Right atrium auricular region (tissue), 2 donors: ENCODE measurements at places on chromosomes 13 and 19. TPM values are rescaled to one million over a fixed set of nuclear protein-coding genes. Genes with fewer than 3 reads are reported as not detected.
A peak's percentile ranks its signal among the peaks of the same experiment; 100 is the strongest.

DNA sequence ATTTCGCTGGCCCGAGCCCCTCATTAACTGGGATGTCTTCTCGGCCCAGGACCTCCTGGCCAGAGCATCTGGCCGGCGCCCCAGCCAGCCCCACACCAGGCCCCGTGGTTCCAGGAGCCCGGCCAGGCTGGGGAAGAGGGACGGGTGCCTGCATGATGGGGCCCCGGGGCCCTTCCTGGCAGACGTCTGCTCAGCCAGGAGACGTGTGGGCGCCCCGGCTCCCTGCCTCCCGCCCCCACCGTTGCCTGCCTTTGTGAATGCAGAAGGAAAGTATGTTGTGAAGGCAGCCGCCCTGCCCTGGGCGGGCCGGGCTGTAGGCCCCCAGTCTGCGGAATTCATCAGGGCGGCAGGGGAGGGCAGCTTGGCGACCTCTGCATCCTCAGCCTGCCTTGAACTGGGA, 4.4 kb upstream of the COMP start:
- peak; percentile 72 for DNase-seq

GRCh38 chr13:40252241-40252640, 414.2 kb downstream of the FOXO1 start:
- no peak for DNase-seq

- no peak for DNase-seq
These were observed 3.1 kb downstream of the SOX21 start for GRCh38 chr13:94709001-94709834.

DNA sequence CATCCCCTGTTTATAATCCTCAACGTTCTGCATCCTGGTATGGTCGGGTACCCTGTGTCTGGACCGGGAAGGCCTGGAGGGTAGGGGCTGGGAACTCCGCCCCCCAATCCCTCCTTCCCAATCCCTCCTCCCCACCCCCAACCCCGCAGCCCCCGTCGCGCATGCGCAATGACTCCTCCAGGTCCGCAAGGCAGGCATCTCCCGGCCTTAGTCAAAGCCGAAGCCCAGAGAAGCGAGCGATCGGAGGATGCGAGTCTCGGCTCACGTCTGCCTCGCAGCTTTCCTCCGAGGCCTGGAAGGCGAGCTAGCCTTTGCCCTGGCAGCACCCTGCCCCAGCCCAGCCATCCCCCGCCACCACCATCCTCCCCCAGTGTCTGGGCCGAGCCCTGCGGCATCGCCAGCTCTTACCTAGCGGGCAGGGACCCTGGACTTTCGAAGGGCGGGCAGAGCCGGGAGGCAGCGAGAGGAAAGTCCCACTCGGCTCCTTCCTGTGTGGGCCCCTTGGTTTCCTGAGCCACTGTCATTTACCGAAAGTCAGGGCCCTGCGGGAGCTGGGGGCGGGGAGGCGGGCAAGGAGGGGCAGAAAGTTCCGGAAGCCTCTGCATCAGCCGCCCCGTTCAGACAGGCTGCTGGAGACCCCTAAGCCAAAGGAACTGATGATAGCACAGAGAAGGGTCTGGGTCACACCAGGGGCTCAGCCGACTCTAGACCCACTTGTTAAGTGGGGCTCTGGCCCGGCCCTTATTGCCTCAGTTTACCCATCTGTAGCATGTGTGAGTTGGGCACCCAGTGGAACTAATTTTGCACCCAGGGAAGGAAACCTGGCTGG, at the start of gene JAK3:
JAK3 (minus strand) TSS at position 445 of the 829 bp plus-strand sequence. CDS start 3,565 bp downstream, outside the sequence.
- no peak for DNase-seq

DNA sequence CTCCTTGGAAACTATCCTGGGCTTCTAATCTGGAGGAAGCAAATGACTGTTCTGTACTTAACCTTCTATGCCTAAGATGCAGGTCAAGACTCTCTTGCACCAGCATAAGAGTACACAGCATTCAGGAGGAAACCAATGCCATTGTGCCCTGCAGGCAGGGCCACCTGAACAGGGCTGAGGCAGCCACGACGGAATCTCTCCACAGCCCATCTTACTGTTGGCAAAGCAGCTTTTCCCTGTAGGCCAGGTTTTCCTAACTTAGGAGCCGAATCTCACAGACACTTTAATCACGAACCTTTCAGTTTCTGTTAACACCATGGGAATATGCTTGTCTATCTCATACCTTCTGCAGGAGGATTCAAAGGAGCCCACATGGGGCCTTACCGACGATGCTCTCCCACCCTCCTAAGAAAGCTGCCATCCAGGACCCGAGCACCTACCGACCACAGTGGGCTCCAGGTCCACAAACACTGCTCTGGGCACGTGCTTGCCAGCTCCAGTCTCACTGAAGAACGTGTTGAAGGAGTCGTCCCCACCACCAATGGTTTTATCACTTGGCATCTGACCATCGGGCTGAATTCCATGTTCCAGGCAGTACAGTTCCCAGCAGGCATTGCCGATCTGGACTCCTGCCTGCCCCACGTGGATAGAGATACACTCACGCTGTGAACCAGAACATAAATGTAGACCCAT, 2.6 kb downstream of the TUBA3C start:
- peak; percentile 52 for DNase-seq

DNA sequence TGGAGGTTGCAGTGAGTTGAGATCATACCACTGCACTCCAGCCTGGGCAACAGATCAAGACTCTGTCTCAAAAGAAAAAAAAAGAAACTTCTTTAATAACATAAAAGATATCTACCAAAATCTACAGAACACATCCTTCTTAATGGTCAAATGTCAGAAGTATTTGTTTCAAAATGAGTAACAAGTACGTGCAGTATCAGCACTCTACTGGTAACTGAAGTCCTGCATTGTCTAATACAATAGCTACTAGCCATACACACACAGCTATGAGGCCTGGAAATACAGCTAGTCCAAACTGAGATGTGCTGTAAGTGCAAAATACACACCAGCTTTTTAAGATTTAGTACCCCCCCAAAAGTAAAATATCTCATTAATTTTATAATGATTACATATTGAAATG, 88.1 kb downstream of the TSC22D1 start:
- DNase-seq = no peak

GRCh38 chr13:70585109-70585508, 476.9 kb upstream of the KLHL1 start:
- no peak for DNase-seq

- no peak for DNase-seq
These were observed 29.1 kb downstream of the CNFN start for GRCh38 chr19:42360787-42361544.

DNA sequence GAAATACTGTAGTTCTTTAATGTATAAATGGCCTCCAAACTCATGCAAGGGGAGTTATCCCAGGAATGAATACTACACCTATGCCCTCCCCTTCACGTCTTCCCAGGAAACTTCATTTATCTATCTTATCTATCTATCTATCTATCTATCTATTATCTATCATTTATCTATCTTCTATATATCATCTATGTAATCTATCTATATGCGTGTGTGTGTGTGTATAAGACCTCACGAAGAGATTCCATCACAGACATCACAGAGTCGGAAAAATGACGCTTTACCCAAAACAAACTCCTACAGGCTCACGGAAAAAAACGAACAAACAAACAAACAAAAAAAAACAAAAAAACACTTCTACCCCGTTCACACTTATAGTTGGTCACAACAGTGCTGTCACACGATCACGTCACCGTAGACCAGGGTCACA, 486 bp downstream of the ZNF529 start:
- no peak for DNase-seq

- no peak for DNase-seq
These were observed 75.6 kb downstream of the SPACA7 start for GRCh38 chr13:112451512-112452379.

- no peak for DNase-seq
These were observed 232.0 kb downstream of the KLF5 start for GRCh38 chr13:73290844-73291243.

GRCh38 chr13:102012299-102013293, 389.3 kb downstream of the FGF14 start:
- DNase-seq = peak; percentile 60

- DNase-seq = no peak
These were observed 289.6 kb downstream of the TEX29 start for GRCh38 chr13:111610081-111610480.

GRCh38 chr13:21055511-21056045, 5.8 kb downstream of the LATS2 start:
- DNase-seq = no peak

DNA sequence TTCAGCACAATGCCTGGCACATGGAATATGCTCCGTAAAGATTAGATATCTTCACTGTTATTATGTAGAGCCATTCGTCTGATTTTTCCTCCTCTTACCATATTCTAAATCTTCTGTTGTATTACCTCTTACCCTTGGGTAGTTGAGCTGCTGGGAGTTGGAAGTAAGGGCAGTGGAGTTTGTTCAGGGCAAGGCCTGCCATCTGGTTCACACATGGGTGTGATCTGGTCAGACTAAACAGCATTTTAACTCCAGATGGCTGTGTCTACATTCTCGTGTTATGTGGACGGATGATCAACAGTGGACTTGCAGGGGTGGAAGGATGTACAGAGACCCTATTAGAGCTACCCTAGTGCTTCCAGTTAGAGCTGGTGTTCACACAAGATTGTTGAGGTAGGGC, 164.9 kb downstream of the ZIC5 start:
- no peak for DNase-seq

DNA sequence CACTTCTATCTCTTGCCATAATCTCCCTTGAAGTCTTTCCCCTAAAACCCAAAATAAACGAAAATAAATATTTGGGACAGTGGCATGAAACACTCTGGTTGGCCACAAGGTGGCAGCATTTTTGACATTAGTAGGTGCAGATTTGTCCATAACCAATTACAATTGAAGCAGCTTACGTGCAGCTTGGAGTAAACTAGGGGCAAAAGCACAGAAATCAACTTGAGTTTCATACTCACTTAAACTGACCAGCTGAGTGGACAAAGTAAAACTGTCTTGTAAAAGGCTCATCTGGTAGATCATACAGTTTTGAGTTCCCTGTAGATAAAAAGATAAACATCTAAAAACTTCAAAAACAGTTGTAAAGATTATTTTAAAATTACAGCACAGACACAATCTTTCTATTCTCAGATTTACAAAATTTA, 18.8 kb downstream of the PDCD5 start:
- no peak for DNase-seq

- DNase-seq = no peak
These were observed 716.5 kb upstream of the PRR20A start for GRCh38 chr13:56424246-56424645.

- DNase-seq = no peak
These were observed 227.8 kb downstream of the ENOX1 start for GRCh38 chr13:43558939-43559338.

- no peak for DNase-seq
These were observed 159.6 kb downstream of the FOXO1 start for GRCh38 chr13:40506592-40507446.

DNA sequence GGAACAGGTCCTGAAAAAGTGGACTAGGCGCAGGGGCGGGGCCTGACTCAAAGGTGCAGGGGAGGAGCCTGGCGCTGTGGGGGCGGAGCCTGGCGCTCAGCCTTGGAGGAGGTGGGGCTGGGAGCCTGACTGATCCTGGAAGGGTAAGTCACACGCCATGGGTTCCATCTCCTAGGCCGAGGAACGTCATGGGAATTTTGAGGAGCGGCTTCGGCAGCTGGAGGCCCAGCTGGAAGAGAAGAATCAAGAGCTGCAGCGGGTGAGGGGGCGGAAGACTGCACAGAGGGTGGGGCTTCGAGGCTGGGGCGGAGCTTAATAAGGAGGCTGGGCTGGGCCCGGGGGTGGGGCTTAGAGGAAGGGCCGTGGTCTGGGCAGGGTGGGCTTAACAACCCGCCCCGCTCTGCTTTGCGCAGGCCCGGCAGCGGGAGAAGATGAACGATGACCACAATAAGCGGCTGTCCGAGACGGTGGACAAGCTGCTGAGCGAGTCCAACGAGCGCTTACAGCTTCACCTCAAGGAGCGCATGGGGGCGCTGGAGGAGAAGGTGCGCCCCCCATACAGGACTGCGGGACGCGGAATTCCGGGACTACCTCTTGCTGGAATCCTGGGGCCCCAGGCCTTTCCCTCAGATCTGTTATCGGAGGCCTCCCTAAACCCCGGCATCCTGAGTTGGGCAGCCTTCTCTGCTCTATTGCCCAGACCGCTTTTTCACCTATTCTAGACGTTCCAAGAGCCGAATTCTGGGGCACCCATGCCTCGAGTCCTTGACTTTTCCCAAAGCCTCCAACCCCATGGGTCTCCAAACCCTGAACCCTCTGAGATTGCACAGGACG, 14.5 kb downstream of the PPFIA3 start:
- DNase-seq = no peak

- no peak for DNase-seq
These were observed 1.9 kb downstream of the JSRP1 start for GRCh38 chr19:2254064-2254872.

DNA sequence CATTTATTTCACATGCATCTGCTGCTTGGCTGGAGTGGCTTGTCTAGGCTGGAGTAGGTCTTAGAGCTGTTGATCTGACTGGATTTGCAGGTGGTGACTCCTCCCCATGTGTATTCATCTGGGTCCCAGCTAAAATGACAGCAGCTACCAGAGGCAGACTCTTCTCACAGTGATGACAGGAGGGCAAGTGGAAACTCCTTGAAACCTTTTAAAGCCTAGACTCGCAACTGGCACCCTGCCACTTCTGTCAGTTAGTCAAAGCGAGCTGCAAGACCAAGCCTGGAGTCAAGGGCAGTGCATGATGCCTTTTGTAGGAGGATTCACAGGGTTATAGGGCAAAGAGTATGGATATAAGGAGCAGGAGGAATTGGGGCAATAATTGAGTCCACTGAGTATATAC, 65.2 kb downstream of the TEX26 start:
- DNase-seq = no peak

- no peak for DNase-seq
These were observed 140.5 kb downstream of the SLC7A1 start for GRCh38 chr13:29454931-29455481.

- DNase-seq = no peak
These were observed 8.2 kb upstream of the ZNF77 start for GRCh38 chr19:2952953-2953481.

DNA sequence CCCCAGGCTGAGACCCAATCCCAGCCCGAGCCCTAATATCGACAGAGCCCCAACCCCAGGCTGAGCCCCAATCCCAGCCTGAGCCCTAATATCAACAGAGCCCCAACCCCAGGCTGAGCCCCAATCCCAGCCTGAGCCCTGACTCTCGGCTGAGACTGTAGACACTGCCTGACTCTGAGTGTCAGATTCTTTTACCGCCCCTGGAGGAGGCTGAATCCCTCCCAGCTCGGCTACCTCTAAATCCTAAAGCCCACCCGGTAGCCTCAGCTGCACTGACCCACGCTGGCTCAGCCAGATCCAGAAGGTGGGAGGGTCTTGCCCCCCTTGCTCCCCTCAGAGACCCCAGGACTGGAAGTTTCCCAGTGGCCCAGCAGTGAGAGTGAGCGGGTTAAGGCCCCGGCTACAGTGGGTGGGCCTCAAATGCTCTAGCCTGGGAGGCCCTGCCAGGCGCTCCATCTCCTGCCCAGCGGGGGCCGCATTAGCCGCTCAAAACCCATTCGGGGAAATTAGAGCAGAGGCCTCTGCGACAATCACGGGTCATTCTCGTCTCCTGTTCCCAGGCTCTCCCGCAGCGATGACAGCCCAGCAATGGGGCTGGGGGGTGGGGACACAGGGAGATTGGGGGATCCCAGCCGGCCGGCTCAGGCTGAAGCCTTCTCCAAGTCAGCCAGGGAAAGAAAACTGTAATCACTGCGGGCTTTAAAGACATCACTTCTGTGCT, 43.8 kb downstream of the ZNRF4 start:
- no peak for DNase-seq

GRCh38 chr19:42311657-42312056, 1.5 kb upstream of the TMEM145 start:
- no peak for DNase-seq

Gene ZNF154
- total RNA-seq = 3.3 TPM

Gene WDR87
- total RNA-seq = not detected

Gene LGALS14
- total RNA-seq = not detected

Gene KLK15
- not detected for total RNA-seq

Gene C19orf18
- not detected for total RNA-seq

Gene SRRM5
- total RNA-seq = 0.28 TPM

Gene COX6B2
- total RNA-seq = not detected
